ENCODE measurements at places on chromosomes 4 and X.

DNA sequence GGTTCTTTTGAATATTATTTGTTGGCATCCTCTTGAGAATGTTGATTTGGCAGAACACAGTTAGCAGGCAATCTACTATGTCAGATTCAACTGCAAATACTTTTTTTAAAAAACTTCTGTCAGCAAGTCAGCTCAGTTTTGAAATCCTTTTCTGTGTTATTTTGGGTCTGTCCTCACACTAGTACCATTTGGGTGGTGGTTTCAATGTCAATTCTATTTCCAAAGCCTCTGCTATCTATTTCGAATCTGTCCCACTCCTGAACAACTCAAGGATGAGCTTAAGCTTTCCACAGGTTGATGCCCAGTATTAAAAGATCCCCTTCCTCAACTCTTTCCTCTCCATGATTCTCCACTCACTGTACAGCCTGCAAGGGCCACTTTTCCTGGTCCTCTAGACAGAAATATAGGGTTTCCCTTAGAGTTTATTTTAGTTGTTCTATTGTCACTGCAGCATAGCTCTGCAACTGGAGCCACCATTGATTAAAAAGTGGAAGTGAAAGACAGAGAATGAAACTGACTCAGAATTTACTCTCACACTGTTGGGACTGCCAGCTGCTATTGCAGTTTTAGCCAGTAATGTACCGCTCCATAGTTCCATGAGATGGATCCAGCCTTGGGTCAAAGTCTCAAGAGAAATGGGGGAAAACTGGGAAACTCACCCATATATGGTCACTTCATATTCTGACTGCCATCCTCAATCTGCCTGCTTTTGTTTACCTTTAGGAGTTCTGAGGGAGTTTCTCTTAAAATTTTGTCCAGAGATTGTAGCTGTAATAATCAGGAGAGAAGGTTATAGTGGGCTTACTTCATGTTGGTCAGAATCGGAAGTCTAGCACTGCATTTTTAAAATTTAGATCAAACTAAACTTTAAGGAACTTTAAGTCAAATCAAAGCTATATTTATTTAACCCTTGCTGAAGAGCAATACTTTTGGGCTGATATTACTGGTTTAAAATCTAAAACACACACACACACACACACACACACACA, 14.6 kb downstream of the HDX start:
- DNase-seq, result no peak

DNA sequence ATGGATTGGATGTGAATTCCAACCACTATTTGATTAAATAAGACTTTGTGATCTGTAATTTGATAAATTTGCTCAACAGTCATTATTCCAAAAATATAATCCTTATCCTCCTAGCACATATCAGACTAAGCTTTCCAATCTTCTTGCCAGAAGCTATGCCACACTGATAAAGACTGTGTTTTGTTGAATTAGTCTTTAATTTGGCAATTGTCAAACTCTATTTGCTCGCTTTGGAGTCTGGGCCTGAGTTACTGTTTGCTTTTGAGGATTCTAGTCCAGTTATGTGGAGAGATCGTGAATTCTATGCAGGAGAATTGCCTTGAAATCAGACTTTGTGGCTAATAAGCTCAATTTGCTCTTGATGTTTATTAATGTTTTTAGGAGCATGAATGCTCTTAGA, 10.9 kb upstream of the RNF150 start:
- DNase-seq, result no peak

GRCh38 chr4:18440527-18441202, 419.1 kb upstream of the LCORL start:
- no peak for DNase-seq

- DNase-seq, result no peak
These were observed 89.2 kb downstream of the ZNF330 start for GRCh38 chr4:141309874-141310273.

- no peak for DNase-seq
These were observed 7.8 kb upstream of the TMPRSS11D start for GRCh38 chr4:67891645-67892044.

All from SW 1271 (cell line).